ENCODE measurements at places on chromosomes 2 and 18. TPM values are rescaled to one million over a fixed set of nuclear protein-coding genes. Genes with fewer than 3 reads are reported as not detected.

The ADCYAP1 gene
- not detected for total RNA-seq

The CACNB4 gene
- 0.23 TPM for total RNA-seq

The SGO2 gene
- total RNA-seq = 52.5 TPM

The TLX2 gene
- 1.3 TPM for total RNA-seq

The GALNT5 gene
- not detected for total RNA-seq

The CDH19 gene
- total RNA-seq = not detected

The C1QL2 gene
- not detected for total RNA-seq

The QPCT gene
- total RNA-seq = not detected

The WIPF1 gene
- total RNA-seq = 465 TPM

The SNRNP27 gene
- 60.0 TPM for total RNA-seq

The MITD1 gene
- 57.4 TPM for total RNA-seq

The KYNU gene
- total RNA-seq = not detected

The B3GNT7 gene
- 0.49 TPM for total RNA-seq

The GKN1 gene
- not detected for total RNA-seq

The HMSD gene
- total RNA-seq = 1.6 TPM

The SKOR2 gene
- not detected for total RNA-seq

The TMEM237 gene
- 19.6 TPM for total RNA-seq

The TNFAIP6 gene
- total RNA-seq = not detected

The FAM237A gene
- total RNA-seq = not detected

The ADAM23 gene
- total RNA-seq = 0.28 TPM

The CFC1 gene
- total RNA-seq = not detected

The CYP27C1 gene
- not detected for total RNA-seq

The TUBB8B gene
- total RNA-seq = not detected

The CD302 gene
- total RNA-seq = 0.16 TPM

The IMMT gene
- 162 TPM for total RNA-seq

The SLC9A4 gene
- 0.05 TPM for total RNA-seq

Measured in activated CD8-positive, alpha-beta memory T cell treated with anti-CD3 and anti-CD28 coated beads, Interleukin-2, amount 10 ng/mL, durations not matched to agents 7 days and 5 days (primary cell).